GF-D8 (cell line): ENCODE measurements at places on chromosomes 6 and 20.
A peak's percentile ranks its signal among the peaks of the same experiment; 100 is the strongest.

GRCh38 chr6:110878751-110879522 lies 4.4 kb downstream of the AMD1 start:
- no peak for DNase-seq

DNA sequence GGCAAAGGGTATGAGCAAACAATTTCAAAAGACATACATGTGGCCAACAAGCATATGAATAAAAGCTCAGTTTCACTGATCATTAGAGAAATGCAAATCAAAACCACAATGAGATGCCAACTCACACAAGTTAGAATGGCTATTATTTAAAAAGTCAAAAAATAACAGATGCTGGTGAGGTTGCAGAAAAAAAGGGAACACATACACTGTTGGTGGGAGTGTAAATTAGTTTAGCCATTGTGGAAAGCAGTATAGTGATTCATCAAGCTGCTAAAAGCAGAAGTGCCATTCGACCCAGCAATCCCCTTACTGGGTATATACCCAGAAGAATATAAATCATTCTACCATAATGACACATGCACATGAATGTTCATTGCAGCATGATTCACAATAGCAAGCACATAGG lies 6.7 kb upstream of the KHDC1L start:
- DNase-seq = no peak

DNA sequence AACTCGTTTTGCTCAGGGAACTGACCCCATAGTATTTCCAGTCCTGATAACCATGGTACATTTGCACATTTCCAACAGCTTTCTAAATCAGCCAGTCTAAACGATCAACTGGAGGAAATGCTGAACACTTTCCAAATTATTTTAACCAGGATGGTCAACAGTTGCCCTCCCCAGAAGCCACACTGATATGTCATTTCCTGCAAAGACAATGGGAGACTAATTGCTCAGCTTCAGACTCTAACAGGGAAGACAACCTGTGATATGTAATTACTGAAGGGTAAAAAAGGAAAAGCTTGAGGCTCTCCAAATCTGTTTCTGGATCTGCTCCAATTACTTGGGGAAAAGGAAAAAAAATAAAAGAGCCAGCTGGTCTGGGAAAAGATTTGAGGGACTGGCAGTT lies 88.8 kb downstream of the FYN start:
- DNase-seq = no peak

GRCh38 chr20:50838707-50839385 lies 44.0 kb downstream of the BCAS4 start:
- no peak for DNase-seq

DNA sequence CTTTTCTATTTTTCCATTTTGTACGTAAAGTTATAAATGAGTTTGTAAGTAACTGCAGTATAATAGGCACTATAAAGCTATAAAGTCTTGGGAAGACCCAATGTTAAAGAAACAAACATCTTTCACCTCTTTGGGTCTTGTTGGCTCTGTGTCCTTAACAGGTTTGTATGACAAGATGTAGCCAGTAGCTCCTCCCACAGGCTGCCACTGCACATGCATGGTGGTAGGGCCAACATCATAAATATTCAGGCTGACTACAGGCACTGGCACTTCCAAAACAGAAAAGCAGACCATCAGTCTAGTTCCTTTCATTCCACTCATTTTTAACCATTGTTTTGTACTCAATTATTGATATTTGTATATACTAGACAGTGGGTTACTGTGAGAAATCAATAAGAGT lies 59.9 kb downstream of the COL12A1 start:
- no peak for DNase-seq

- DNase-seq = no peak
Observed at GRCh38 chr6:84059082-84059481, 25.5 kb downstream of the MRAP2 start.

DNA sequence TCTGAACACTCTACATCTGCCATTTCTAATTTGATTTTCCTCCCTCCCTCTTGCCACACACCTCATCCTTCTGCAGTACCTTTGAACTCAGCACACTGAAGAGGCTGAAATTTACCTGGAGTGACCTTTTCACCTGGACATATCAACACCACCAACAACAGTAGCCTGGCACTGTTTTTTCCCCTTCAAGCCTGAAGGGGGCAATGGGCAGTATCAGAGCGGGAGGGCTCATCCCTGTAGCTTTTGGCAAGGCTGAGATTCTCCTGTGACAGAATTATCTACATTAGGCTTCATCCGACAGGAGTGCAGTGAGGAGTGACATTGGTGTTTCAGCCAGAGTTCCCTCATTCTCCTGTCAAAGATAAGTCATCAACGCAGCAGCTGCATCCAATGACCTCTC lies 312.8 kb upstream of the SPTLC3 start:
- DNase-seq = no peak

DNA sequence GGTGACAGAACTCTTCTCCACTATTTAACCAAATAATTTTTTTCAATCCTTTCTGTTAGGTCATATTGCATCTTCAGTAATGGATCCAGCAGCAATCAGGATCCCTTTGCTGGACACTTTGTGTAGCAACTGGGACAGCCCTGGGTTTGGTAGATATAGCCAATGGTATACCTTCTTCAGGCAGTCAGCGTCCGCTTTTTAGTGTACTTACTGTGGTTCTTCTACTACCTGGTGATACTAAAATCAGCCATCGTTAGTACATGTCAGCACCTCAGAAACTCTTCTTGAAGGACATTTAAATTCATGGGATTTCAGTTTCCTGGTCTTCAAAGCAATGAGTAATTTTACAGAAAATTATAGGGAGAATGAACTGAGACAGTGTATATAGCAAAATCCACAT lies 93.5 kb downstream of the ADGRG6 start:
- DNase-seq = no peak

DNA sequence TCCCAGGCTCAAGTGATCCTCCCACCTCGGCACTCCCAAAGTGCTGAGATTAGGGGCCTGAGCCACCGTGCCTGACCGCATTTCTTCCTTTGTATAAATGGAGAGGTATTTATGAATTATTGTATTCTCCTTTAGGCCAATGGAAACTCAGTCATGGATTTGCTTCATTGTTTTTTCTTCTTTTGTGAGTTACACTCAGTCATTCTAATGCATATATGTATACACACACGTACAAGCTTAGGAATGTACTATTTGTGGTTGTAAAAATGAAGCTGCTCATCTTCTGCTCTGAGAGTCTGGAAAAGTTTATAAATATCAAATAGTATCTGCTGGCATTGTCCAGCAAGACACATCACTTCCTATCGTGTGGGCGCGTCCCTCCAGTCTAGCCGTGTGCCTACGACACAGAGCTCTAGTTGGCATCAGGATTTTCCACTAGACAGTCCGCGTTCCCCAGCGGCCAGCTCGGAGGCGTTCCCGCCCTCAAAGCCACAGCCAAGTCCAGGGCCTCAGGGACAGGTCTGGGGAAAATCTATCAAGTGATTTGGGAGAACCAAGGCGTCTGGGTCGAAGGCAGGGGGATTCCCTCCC lies 215.2 kb downstream of the NFATC2 start:
- DNase-seq = no peak

DNA sequence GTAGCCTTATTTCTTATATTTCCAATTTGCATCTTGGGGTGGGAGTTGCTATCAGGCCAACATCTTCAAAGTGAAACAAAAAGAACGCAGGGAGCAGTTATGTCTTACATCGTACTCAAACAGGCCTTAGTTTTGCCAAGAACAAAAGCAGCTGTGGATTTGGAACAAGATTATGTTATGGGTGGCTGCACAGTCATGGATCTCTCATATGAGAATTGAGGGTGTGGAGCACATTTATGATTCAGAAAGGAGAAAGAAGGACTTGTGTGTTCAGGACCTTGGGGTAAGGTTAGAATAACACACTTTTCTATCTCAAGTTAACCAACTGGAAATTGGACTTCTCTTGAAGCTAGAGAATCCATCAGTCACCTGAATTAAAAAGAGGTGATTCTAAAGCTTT lies 259.9 kb downstream of the FOXA2 start:
- no peak for DNase-seq

GRCh38 chr6:143583542-143584327 lies 72.2 kb upstream of the FUCA2 start:
- no peak for DNase-seq

GRCh38 chr6:129073691-129074395 lies 190.9 kb downstream of the LAMA2 start:
- no peak for DNase-seq

GRCh38 chr6:32839356-32839755 lies 817 bp upstream of the TAP2 start:
- DNase-seq = no peak

- no peak for DNase-seq
Observed at GRCh38 chr6:5567352-5567751, 306.0 kb downstream of the FARS2 start.

GRCh38 chr20:31913431-31914157 lies 38.3 kb downstream of the PDRG1 start:
- no peak for DNase-seq

DNA sequence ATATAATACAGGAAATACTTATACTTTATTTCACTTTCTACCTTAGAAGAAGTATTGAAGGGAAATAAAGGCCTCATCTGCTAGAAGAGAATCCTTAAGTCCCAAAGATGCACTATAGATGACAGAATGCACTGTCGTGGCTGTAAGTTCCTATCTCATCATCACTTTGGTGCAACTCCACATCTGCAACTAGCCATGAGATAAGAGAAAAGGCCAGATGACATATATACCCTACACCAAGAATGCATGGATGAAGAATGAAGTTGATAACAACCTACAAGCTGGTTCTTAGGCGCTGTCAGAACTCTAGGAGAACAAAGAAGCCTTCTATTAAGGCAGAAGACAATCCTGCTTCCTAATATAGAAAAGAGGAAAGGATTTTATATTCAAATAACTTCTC lies 11.6 kb upstream of the PLN start:
- no peak for DNase-seq

DNA sequence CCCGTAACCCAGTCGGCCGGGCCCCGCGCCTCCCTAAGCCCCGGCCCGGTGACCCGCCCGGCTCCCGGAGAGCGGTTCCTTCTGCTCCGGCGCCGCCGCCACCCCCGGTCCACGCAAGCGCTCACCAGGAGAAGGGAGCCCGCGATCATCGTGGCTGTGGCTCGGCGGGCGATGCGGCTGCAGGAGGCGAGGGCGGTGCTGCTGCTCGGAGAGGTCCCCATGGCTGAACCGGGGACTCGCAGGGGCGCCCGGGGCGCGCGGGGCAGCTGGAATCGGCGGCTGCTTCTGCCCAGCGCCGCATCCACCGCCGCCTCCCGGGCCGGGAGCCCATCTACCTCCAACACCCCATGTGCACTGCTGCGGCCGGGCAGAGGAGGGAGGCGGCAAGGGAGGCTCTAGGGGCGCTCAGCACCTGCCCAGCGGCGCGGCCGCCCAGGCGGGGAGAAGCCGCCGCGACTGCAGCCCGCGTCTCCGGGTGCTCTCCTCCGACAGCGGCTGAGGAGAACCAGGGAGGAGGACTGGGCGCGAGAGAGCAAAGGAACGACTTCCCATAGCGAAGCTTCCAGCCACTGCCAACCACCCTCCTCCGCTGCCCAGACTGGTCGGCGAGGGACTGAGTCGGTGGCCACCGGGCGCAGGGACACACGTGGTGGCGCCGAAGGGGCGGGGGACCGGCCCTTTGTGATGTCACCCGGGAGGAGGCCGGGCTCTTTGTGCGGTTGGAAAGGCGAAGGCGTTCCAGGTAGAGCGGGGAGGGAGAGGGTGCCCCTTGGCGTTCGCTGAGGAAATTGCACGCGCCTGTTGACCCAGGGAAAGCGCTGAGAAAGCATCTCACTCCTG lies at the start of gene TNFRSF21:
TNFRSF21 (minus strand) TSS at position 615 of the 840 bp plus-strand sequence; CDS start at position 221, 394 bp downstream.
- peak; percentile 35 for DNase-seq

GRCh38 chr6:153150371-153150751 lies 19.3 kb upstream of the RGS17 start:
- no peak for DNase-seq

DNA sequence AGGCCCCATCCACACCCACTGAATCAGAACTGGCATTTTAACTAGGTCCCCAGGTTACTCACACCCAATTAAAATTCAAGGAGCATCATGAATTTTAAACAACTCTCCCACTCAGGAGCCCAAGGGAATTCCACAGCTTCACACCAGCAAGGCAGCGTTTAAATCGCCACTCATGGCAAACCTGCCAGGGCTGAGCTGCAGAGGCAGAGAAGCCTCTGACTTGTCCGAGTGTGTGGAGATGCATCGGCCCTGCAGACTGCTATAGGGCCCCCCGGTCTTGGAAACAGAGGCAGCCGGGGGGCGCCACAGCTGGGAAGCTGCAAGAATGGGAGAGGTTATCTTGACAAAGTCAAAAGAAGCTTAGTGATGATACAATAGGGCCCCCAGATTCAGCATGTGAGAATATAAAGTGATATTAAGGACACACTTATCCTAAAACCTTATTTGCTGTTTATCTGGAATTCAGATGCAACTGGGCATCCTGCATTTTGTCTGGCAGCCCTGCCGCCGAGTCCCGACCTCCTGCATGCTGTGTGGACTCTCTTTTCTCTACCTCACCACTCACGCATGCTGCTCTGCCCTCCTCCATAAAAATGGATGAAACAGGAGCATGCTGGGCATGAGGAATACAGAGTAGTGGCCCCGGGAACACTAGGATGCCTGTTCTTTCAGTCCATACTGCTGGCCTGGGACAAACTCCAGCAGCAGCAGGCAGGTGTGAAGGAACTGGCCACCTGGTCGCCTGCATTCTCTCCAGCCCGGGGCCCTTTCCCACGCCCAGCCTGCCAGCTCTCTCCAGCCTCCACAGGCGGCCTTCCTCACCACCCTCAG lies 126.1 kb downstream of the PXDC1 start:
- DNase-seq = no peak

GRCh38 chr20:15673206-15673605 lies 900.0 kb downstream of the KIF16B start:
- DNase-seq = no peak

DNA sequence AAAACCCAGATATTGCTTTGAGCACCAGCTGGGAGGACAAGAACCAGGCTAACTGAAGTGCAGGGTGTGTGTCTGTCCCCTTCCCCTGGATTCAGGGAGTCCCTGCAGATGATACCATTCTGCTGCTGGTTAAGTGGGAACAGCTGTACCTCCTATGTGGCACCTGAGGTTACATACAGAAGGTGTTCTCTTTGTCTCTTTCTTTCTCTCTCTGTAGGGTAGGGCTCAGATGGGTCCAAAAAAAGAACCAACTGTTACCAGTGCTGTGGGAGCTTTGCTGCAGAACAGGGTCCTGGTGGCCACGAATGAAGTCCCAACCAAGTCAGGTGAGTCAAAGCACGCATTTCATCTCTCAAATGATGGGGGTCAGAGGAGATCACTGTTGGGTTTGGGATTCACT lies 38.6 kb downstream of the ZC2HC1B start:
- DNase-seq = no peak

DNA sequence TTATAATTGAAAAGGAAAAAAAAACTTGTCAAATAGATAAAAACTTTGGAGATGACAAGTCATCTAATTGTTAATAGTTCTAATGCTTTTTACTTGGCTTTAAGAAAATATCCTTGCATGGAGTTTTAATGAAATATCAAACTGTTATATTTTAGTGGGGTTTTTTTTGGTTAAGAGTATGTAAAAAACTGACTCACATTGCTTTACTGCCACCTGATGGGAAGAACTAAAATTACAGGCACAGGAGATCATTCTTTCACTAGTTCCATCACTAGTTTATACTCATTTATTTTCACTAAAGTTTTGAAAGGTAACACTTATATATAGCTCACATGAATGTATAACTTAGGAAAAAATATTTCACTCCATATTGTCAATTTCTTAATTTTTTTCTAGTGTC lies 309.1 kb downstream of the LMBRD1 start:
- no peak for DNase-seq

GRCh38 chr6:151108548-151108947 lies 131.2 kb upstream of the AKAP12 start:
- DNase-seq = no peak
